ENCODE measurements at places on chromosomes 1 and 21.

DNA sequence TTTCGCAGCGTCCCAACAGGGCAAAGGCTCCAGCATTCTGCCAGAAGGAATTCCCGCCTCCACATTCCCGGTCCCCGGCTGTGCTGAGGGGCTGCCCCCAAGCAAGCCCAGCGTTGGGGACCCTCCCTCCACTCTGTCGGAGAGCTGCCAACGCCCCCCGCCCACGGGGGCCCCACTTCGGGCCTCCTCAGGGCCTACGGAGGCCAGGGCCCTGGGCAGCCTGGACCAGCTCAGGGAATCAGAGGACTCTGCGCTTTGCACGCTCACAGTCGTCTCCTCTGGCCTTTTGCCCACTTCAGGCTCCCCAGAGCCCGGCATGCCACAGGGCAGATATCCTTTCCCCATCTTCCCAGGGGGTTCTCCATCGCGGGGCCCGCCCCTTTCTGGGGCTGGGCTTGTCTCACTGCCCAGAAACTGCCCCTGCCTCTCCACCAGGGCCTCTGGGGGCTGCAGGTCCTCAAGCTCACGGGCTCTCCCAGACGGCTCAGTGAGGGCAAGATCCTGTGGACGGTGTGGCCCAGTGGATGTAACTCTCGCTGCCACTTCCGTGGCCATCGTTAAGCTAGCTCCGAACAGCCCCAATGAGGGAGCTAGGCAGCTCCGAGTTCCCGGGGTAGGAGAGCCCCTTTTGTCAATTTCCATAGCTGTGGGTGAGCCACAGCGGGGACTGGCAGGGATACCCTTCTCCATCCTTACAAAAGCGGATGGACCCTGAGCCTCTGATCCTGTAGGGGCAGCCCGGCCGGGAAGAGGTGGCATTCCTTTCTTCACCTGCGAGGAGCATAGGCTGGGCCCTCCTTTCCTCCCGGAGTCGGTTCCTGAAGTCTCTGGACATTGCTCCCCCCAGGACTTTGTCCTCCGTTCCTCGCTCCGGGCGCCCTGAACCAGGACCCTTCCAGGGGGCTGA lies 2.8 kb downstream of the ITPKB start:
- no peak for DNase-seq

DNA sequence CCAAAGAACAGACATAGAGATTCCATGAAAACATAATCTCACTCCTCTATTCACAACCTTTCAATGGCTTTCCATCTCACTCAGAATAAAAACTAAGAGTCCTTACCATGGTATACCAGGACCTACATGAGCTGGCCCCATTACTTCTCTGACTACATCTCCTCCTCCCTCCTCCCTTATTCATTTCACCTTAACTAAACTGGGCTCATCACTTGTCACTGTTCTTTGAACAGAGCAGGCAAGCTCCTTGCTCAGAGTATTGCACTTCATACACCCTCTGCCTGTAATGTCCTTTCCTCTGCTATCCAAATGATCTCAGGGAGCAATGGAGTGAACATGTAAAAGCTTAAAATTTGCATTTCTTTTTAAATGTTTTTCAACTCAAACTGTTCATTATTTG lies 142.0 kb downstream of the MRPL39 start:
- no peak for DNase-seq

DNA sequence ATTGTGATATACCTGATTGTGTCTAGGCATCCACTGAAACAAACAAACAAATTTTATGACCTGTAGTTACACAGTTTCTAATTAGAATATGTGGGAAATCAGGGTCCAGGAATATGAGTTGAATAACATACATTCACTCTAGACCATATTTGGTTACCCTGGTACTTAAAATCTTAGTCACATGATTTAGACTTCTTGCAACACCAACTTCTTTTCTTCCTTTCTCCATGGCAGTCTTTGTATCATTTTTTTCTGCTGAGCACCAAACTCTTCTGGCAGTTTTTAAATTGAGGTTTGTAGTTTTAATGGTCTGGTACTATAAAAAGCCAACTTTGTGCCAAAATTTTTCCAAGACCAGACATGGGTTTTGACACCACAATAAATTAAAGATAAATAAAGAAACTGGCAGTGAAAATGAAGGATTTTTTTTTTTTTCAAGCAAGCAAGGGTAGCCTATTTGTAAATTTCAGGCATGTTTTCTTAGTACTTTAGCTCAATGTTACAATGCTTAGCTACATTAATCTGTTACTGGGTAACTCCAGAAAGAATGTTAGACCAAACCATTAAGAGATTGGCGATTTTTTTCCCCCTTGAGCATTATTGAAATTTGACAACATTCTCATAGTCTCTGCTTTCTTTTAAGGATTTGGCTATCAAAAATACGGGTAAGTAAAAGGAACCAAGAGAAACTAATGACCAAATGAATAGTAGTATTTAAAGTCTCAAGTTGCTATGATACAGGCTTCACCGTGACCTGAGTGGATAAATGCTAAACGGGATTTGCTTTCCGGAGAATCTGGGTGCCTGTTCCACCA lies 108.5 kb downstream of the NFIA start:
- DNase-seq: no peak

- no peak for DNase-seq
Measured at GRCh38 chr1:88141499-88142074, 542.5 kb upstream of the PKN2 start.

- DNase-seq: no peak
Measured at GRCh38 chr21:41656946-41657525, 109.8 kb downstream of the RIPK4 start.

GRCh38 chr1:96764469-96764868 lies 42.9 kb downstream of the PTBP2 start:
- no peak for DNase-seq

DNA sequence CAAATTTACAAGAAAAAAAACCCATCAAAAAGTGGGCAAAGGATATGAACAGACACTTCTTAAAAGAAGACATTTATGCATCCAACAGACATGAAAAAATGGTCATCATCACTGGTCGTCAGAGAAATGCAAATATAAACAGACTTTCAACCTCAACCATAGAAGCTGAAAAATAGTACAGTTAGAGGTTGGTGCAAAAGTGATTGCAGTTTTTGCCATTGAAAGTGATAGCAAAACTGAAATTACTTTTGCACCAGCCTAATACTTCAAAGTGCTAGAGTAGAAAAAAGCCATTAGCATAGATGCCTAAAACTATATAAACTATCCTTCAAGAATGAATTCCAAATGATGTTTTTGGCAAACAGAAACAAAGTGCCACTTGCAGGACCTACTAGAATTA lies 365.8 kb upstream of the DPYD start:
- no peak for DNase-seq

- DNase-seq: peak; percentile 68
Measured at GRCh38 chr1:8712413-8713231, 104.8 kb downstream of the RERE start.

DNA sequence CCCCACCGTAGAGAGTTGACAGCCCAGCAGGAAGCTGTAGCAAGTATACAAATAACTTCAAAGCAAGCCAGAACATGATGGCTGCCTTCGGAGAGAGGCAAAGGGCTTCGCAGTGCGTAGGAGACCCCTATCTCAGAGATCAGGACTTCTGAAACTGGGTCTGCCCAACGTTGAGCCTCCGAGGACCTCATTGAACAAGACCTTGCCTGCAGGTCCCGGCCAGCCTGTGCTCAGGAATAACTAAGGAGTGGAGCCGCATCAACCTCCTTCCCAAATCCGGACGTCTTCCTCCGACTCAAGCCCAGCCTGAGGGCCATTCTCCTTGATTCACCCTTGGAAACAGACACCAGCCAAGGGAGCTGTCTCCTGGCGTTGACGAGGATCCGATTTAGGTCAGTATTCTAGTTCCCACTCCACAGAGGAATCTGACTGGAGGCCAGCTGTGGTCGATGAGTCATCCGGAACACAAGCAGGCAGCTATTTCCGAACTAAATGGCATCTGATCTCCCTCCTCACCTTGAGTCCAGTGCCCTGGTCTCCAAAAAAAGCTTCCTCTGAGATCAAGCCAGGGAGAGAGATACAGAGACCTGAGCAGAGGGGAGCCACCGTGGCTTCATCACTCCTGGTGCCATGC lies 166.5 kb upstream of the COA6 start:
- peak; percentile 73 for DNase-seq

GRCh38 chr1:94101613-94102525 lies 19.1 kb downstream of the ABCA4 start:
- DNase-seq: no peak

DNA sequence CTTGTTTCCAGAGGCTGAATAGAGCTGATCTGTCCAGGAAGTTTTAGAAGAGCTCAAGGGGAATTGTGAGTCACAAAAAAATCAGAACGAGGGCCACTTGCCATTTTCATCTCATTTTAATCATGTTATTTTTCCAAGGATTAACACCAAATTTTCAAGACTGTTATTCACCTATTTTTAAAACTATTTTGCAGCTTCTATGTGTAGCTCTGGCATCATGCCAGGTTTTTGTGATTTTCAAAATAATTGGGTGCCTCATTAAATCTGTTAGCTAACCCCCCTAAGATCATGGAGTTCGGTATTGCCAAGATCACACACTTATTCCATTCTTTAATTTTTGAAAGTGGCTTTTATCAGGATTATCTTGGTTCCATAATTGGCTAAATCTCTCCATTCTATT lies 90.9 kb downstream of the RGS7 start:
- no peak for DNase-seq

DNA sequence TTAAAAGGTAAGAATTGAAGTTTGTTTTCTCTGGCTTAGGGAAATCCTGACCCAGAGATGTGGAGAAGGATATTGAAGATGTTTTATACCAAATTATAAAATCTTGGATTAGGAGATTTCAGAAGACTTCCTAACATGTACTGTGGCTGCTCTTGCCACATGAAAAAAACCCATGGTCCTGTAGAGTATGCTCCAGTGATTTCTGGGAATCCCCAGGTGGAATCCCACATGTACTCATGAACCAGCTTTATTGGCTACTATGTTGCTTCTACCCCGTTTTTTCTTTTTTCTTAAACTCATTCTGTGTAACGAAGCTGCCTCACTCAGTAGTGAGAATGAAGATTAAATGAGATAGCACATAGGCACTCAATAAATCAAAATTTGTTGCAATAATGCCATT lies 132.7 kb upstream of the SGIP1 start:
- DNase-seq: no peak

DNA sequence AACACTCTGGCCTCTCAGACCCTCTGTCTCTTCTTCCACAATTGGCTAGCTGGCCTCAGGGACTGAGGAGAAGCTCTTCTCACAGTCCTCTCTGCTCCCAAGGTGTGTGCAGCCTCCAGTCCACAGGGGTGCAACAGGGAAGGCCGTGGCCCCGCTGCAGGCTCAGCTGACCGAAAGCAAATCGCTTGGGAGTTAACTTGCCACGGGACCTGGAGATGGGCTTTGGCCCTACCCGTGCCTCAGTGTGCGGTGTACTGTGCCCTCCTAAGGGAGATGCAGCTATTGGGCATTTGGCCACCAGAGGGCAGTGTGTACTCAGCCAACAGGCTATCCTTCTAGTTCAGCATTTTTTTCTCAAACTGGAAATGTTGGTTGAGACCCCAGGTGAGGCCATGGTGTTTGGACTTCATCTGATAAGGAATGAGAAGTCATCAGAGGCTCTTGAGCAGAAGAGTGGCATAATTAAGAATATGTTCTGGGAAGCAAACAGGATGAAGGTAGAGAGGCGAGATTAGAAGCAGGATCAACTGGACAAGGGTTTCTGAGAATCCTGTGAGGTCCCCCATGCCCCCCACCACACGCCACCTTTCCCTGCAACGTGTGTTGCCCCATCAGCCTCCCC lies 42.5 kb upstream of the TMEM125 start:
- DNase-seq: peak; percentile 24

- no peak for DNase-seq
Measured at GRCh38 chr1:30768830-30769718, 11.5 kb upstream of the LAPTM5 start.

GRCh38 chr1:47519491-47519890 lies 81.6 kb downstream of the FOXD2 start:
- no peak for DNase-seq
